ENCODE measurements at places on chromosomes 6 and 20.

GRCh38 chr6:107154801-107155160 lies 39.5 kb upstream of the BEND3 start:
- no peak overlapping the region for H3K27ac ChIP-seq
- H3K36me3 ChIP-seq: no peaks in the 10 kb centered on the region
- no peaks in the 10 kb centered on the region for H3K4me1 ChIP-seq
- H3K4me3 ChIP-seq: no peak overlapping the region
- H3K27me3 ChIP-seq: no peaks in the 10 kb centered on the region
- DNase-seq: no peak

DNA sequence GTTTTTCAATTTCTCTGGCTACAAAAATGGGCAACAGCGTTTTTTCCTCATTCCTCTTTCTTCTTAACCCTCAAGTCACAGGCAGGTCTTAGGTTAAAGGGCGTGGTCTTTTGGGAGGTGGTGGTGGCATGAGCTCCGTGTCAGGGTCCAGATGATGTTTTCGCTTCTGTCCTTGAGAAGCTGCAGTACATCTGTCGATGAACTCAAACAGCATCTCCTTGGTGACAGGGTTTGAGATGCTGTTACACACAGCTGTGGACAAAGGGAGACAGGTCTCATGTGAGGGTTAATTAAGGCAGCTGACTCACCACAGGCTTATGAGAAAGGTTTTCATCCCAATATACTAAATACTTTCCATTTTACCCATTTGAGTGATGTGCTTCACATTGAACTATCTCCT lies 350.8 kb downstream of the RNGTT start:
- H3K27me3 ChIP-seq: no peaks in the 10 kb centered on the region
- no peak for DNase-seq
- H3K27ac ChIP-seq: no peak overlapping the region

DNA sequence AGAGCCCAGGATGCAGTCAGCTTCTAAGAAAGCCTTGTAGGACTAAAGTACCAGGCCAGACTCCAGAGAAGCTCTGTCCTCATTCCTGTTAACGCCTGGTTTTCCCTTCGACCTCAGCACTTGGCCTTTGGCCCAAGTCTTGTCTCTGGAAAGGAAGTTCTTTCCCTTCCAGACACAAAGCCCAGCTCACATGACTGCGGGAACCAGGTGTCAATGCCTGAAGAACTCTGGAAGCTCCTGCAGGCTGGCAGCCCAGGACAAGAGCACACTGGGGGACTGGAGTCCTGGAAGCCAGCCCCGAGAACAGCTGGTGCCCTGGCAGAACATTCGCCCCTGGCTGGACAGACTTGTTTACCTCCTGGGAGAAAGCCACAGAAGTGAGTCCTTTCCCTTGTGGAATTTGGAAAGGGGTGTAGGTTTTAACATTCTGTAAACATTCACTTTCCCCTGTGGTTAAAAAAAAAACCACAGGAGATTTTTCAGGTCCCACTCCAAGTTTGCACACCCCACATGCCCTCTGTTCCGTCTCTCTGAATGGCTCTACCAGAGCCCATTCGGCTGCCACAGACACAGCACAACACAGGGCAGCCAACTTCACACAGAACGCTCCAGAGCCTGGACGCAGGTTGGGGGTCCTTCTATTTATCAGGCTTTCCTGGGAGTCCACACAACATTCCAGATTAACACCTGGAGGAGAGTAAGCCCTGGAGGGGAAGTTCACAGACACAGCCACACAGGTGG lies 18.1 kb downstream of the ACSS1 start:
- no peak overlapping the region for H3K27ac ChIP-seq
- no peaks in the 10 kb centered on the region for H3K27me3 ChIP-seq
- no peak for DNase-seq
- H3K4me1 ChIP-seq: peaks cover 2% of the 10 kb centered on the region
- no peaks in the 10 kb centered on the region for H3K36me3 ChIP-seq

- DNase-seq: no peak
- H3K4me1 ChIP-seq: no peaks in the 10 kb centered on the region
- no peaks in the 10 kb centered on the region for H3K36me3 ChIP-seq
Observed at GRCh38 chr20:51327251-51327841, 215.2 kb downstream of the NFATC2 start.

DNA sequence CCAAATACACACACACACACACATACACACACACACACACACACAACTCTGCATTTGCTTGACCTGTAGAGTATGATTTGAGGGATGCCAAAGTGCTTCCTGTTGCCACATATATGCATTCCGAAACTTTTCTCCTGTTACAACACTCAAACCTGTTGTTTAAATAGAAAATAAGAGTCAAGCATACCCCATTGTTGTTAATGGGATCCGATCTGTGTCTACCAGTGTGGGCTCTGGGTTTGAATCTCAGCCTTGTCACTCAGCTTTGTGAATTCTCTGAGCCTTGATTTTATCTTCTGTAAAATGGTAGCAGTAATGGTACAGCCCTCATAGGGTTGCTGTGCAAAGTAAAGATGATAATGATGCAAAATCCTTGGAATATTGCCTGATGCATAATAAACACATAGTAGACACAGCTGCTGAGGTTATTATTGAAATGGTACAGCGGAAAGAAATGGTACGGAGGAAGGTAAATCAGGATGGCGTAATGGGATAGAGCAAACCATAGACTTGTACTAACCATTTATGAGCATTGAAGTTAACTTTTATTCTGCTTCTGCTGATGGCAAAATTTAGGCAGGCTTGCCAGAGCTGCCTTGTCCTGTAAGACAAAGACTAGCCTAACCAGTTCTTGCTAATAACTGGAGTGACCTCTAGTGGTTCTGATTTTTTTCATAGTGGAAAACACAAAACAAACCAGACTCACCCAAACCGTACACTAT lies 113.5 kb upstream of the PHACTR1 start:
- no peaks in the 10 kb centered on the region for H3K36me3 ChIP-seq
- H3K4me1 ChIP-seq: no peaks in the 10 kb centered on the region
- no peak overlapping the region for H3K27ac ChIP-seq
- DNase-seq: no peak

DNA sequence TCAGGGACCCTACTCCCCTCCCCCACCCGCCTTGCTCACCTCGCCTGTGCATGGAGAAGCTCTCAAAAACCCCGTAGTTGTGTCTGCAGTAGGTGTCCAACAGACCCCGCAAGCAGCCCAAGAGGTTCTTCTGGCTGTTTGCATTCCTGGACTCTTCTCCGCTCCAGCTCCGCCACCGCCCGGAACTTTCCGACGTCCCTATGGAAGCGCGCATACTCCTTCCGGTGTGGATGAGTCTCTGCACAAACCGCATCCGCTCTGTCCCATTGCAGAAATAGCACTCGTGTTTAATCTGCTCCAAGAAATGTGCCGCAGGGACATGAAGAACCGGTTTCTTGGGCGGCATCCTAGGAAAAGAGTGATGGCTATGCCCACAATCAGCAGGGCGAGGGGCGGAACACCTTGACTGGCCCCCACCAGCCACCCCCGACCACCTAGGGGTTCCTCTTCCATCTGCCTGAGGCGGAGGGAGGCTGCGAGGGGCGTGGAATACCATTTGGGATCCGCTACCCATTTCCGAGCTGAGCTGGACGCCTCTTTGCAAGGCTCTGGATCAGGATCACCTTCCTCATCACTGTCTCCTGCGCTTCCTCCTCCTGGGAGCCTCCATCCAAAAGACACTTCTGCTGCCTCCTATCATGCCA lies 20.2 kb downstream of the HLA-DRA start:
- no peaks in the 10 kb centered on the region for H3K4me1 ChIP-seq
- H3K27me3 ChIP-seq: no peaks in the 10 kb centered on the region
- H3K4me3 ChIP-seq: no peak overlapping the region
- DNase-seq: no peak

- H3K27me3 ChIP-seq: no peaks in the 10 kb centered on the region
- no peaks in the 10 kb centered on the region for H3K36me3 ChIP-seq
- H3K4me1 ChIP-seq: no peaks in the 10 kb centered on the region
- H3K27ac ChIP-seq: no peak overlapping the region
Observed at GRCh38 chr6:109238396-109238795, 143.1 kb downstream of the CEP57L1 start.

GRCh38 chr6:90003069-90003795 lies 109.0 kb downstream of the GJA10 start:
- no peaks in the 10 kb centered on the region for H3K36me3 ChIP-seq
- no peaks in the 10 kb centered on the region for H3K4me1 ChIP-seq
- no peak overlapping the region for H3K27ac ChIP-seq
- no peak for DNase-seq

DNA sequence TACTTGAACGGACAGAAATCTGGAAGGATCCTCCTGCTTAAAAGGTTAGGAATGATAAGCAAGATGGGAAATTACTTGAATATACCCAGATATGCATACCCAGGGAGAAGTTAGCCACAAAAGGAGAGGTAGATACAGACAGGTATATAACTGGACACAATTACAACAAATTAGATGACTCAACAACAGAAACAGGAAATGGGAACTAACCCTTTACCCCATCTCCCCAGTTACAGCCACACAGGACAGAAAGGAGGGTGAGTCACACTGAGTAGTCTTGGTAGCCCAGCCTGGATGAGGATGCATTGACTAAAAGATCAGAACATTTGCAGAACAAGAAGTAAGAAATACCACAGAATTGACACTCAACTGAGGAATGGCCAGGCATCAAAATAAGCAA lies 61.2 kb downstream of the C6orf52 start:
- no peak for DNase-seq
- no peaks in the 10 kb centered on the region for H3K4me1 ChIP-seq
- peak overlapping the region; percentile 8 for H3K27ac ChIP-seq
- H3K27me3 ChIP-seq: no peaks in the 10 kb centered on the region
